Effector CD8-positive, alpha-beta T cell (primary cell): ENCODE measurements at places on chromosomes 2 and 18.

GRCh38 chr2:122003196-122003940, 247.9 kb downstream of the TSN start:
- DNase-seq: no peak

DNA sequence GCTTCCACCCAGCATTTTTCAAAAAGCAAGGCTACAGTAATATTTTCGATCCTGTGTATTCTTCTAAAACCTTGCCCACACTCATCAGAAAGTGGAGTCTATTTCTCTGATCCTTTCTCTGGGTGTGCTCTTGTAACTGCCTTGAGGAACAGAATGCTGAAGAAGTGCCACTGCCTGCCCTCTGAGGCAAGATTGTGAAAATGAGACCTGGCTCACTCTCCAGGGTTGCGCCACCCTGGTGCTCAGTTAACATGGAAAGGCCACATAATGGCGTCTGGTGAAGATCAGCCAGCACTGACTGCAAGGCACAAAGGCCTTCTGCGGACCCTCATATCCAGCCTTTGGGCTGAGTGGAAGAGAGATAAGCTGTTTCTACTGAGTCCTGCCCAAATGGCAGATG, 11.2 kb upstream of the SH3RF3 start:
- DNase-seq: no peak

DNA sequence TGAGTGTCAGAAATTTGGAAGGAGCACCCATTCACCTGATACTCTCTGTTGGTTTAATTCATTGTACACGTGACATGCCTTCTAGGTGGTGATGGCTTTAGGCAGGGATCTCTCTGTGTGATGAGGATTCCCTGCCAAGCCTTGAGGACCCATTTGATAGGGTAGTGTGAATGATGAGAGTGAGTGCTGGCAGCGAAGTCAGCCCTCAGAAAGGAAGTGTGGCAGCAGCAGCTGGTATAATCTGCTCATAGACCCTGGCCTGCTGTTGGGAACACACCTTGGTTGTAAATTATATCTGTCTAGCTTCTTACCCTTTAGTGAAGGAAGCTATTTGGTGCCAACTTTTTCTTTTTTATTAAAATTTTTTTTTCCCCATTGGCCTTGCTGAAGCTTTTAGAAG, 164.5 kb downstream of the HAUS1 start:
- DNase-seq: no peak

GRCh38 chr2:168849610-168850009, 40.6 kb downstream of the SPC25 start:
- no peak for DNase-seq

DNA sequence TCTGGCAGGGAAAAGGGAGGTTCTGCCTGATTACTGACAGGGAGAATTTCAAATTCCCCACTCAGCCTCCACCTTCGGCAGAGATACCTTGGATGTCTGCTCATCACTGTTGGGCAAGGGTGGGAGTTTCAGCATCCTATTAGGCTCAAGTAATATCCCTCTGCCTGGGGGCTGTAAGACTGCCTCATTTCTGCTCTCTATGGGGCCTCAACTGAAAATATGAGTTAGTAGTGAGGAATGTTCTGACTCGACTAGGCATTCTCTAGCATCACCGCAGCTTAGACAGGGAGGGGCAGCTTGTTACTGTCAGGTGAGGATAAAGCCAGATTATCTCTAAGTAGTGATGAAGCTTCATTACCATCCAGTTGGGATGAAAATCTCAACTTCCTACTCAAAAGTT, 87.7 kb upstream of the LRP1B start:
- no peak for DNase-seq

- DNase-seq: no peak
Measured at GRCh38 chr2:76247006-76247405, 536.3 kb upstream of the GCFC2 start.

GRCh38 chr18:79853993-79854364, 56.2 kb downstream of the KCNG2 start:
- no peak for DNase-seq

- DNase-seq: no peak
Measured at GRCh38 chr2:220224691-220225543, 597.5 kb downstream of the SLC4A3 start.

DNA sequence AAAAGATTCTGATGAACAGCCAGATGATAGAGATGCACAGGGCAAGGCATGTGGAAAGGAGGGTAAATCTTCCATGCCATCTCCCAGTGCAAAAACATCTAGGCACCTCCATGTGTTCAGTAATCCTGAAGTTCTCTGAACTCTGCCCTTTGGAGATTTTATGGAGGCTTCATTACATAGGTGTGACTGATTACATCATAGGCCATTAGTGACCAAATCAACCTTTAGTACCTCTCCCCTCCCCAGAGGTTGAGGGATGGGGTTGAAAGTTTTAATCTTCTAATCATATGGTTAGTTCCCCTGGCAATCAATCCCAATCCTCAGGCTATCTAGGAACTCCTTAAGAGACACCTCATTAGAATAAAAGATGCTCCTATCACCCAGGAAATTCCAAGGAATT, 2190.2 kb upstream of the PIK3C3 start:
- no peak for DNase-seq

- DNase-seq: no peak
Measured at GRCh38 chr18:58894930-58895329, 30.3 kb downstream of the ZNF532 start.

GRCh38 chr2:168480825-168481585, 24.9 kb downstream of the CERS6 start:
- no peak for DNase-seq

DNA sequence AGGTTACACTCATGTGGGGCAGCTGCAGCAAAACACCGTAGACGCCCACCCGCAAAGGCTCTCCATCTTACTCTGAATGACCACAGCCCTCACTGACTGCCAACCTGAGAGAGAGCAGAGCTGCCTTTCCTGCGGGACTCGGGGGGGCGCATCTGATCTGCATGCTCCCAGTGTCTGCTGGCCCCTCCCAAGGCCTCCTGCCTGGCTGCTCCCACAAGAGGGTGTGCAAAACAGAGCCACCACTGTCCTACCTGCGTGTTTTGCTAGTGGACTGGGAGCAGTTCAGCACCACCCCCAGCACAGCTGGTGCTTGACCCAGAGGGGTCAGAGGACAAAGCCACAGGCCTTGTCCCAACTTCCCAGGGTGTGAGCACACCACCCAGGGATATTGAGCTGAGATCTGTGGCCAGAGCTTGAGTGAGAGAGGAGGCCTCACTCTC, 76.4 kb downstream of the MYO3B start:
- DNase-seq: no peak

DNA sequence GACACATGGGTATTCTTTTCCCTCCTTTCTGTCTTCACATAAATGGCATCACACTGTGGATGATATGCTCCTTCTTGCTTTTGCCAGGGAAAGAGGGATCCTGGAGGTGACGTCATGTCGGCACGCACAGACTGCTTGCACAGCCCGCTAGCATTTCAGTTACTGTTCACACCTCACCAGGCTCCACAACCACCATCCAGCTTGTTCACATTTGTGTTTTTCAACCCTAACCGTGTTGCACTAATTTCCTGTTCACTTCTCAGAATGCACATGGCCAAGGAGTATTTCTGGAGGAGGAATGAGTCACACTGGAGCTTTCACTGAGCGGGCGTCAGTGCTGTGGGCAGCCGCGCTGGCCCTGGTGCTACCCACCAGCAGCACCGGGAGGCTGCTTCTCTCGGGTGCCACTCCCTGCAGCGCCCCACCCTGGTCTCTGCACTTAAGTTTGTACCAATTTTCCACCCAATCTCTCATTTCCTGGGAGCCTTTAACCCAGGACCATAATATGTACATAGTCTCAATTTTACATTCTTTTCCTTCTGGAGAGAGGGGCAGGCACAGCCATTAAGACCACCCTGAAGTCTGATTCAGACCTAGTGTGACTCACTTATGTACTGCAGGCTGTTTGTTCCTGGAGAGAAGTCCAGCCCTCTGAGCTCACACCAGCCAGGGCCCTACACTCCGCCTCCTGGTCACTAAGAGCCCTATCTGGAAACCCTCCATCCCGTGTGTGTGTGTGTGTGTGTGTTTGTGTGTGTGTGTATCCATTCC, 65.1 kb downstream of the MBP start:
- no peak for DNase-seq

DNA sequence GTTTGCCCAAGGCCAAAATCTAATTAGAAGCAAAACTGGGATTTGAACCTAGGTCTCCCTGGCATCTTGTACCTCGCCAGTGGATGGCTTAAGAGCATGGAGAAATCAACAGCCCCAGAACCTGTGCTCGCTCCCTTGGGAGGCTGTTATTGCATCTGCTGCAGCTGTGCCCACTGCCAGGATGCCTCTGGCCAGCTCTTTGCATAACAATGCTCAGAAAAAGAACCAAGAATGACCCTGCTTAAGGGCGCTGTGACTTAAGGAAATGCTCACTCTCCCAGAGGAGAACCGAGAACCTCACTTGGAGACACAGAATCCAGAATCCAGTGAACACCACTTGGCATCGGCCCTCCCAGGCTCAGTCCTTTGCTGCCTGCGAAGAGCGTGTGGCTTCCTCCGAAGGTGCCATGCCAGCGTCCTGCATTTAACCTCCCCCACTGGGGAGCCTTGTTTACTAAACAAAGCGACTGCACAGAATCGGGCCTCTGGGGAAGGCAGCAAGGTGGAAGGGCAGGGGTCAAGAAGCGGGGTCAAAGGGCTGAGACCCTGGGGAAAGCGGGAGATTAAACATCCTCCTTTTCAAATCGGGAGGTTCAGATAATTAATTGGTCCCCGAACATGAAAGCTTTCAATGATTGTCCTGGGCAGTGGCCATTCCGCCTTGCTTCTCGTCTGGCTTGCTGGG, 71.0 kb upstream of the BOD1L2 start:
- no peak for DNase-seq

DNA sequence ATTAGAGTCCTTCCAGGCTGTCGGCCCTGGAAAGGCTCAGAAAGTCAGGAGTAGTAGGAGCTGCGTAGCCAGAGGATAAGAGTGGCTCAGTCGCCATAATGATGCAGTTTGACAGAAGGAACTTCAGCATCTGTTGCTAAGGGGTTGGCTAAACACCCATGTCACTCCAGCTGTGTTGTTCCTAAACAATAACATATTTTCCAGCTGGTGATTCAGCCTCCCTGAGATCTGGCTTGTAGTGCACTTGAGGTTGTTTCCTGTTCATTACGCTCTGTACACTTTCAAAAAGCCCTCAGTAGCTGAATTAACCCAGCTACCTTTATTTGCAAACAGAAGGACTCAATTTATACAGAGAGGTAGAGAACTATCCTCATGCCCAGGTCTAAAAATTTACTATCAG, 39.7 kb upstream of the EPAS1 start:
- no peak for DNase-seq

DNA sequence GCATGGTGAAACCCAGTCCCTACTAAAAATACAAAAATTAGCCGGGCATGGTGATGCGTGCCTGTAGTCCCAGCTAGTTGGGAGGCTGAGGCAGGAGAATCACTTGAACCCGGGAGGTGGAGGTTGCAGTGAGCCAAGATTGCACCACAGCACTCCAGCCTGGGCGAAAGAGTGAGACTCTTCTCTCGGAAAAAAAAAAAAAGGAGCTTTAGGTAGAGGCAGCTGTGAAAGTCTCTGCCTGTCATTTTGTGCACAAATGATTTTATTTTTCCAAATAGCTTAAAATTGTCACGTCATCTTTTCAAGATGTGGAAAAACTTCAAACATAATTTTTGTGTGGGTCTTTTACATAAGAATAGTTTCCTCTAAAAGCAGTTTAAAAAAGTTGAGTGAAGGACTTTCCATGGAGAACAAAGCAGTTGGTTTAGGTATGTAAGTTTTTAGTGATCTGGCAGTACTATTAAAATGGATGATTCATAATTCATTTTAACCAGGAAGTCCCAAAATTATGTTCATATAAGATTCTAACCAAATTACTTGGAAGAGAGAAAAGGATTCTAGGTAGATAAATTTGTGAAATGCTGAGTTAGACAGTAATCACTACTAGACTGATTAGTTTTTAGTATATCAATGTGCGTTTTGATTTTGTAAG, 11.5 kb downstream of the CCNYL1 start:
- DNase-seq: no peak

DNA sequence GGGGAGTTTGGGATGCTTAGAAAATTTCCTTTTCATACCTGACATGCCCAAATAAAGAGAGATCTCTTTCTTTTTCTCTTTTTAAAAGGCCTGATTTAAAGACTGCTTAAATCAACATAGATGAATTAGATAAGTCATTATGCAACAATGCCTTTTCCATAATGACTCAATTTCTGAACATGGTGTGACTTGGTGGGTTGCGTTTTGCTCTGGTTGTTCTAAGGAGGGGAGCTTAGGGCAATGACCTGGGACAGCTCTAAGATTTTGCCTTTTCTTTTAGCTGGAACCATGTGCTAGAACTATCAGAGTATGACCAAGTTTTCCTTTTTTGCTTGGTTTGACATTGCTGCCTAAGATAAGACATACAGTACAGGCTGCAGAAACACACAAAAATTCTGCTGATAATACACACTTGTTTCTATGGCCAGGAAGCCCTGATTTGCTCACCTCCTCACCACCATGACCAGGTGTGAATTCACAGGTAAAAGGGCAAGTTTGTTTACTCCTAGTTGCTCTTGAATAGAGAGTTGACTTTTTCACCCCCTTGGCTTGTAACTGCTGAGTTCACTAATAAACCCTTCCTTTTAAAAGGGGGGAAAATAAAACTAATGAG, 58.1 kb upstream of the IL1RL1 start:
- DNase-seq: no peak

DNA sequence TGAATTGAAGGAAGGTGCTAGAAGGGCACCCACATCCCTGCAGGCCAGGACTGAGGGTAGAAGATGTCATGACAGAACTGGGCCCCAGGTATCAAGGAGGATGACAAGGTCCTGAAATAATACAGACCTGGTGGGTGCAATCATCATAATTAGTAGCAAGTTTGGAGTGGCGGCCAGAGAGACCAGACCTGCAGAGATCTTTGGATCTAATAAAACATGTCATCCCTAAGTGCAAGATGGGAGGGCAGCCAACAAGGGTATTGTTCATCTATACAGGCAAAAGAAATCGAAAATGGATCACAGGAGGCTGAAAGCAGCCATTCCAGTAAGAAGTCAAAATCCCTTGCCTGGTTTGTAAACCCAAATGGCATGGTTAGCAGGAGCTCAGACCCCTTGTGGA, 111.3 kb upstream of the BOD1L2 start:
- no peak for DNase-seq

- DNase-seq: no peak
Measured at GRCh38 chr2:127143841-127144782, 37.2 kb upstream of the BIN1 start.

DNA sequence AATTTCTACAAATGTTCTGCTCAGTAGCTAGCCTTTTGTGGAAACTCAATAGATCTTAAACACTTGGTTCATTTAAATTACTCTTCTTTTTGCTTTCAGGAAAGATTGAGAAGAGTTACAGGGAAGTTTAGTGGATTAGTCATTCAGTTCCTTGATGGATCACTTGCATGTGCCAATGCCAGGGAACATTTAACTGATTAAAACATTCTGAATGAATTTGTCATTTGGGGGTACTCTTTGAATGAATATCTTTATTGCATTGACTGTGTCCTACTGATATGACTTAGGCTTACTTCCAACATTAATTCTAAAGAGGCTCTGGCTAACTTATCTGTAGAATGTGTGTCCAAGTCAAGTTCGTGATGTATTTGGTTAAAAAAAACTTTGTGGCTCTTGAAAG, 199.8 kb downstream of the PLCL1 start:
- no peak for DNase-seq
